Amniotic stem cell (primary cell): ENCODE measurements at places on chromosomes 2 and 18.

GRCh38 chr2:41989501-41990180, 58.2 kb upstream of the PKDCC start:
- DNase-seq, result no peak

GRCh38 chr2:222844323-222844722, 16.5 kb upstream of the ACSL3 start:
- no peak for DNase-seq

DNA sequence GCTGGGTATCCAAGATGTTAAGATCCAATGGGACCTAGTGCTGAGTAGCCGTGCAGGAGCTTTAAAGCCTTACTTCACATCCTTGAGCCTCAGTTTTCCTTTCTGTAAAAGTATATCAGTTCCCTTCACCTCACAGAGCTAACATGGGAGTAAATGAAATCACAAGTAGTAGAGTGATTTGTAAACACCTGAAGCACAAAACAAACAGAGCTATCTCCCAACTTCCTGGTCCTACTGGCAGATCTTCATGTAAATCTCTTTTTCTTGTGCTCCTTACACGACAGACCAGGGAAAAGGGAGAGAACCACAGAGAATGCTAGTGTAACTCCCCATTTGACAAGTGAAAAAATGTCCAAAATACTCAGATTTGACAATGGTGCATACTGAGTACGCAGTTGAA, 17.3 kb downstream of the CCDC93 start:
- no peak for DNase-seq

GRCh38 chr2:216536734-216537210, 38.1 kb downstream of the RPL37A start:
- DNase-seq, result no peak
